Activated CD4-positive, alpha-beta T cell treated with anti-CD3 and anti-CD28 coated beads, Interleukin-2, amount 50 U/mL, for 48 hours (primary cell): ENCODE measurements at places on chromosomes 12 and 14.

GRCh38 chr14:58099682-58100081, 52.3 kb downstream of the ARMH4 start:
- no peak for DNase-seq

- DNase-seq = no peak
Observed at GRCh38 chr12:131135786-131136538, 182.3 kb downstream of the ADGRD1 start.

DNA sequence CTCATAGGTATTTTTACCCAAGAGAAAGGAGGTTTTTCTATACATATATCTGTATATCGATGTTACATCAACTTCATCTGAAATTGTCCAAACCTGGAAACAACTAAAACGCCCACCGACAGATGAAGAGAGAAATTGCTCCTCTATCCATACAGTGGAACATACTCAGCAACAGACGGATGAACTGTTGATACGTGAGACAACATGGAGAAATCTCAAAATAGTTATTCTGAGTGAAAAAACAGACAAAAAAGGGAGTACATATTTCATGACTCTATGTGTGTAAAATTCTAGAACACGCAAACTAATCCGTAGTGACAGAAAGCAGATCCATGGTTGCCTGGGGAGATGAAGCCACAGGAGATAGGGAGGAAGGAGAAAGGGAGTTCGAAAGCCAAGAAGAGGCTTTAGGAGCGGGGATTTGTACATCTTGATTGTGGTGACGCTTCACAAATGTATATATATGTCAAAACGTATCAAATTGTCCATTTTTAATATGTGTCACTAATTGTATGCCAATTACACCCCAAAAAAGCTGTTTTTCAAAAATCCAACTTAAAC, 37.6 kb upstream of the C14orf180 start:
- no peak for DNase-seq

GRCh38 chr14:77142005-77142800, 612 bp upstream of the ZDHHC22 start:
- no peak for DNase-seq

- DNase-seq = no peak
Observed at GRCh38 chr14:87449016-87449415, 544.0 kb downstream of the GALC start.
